ENCODE measurements at places on chromosomes 5 and 9.

DNA sequence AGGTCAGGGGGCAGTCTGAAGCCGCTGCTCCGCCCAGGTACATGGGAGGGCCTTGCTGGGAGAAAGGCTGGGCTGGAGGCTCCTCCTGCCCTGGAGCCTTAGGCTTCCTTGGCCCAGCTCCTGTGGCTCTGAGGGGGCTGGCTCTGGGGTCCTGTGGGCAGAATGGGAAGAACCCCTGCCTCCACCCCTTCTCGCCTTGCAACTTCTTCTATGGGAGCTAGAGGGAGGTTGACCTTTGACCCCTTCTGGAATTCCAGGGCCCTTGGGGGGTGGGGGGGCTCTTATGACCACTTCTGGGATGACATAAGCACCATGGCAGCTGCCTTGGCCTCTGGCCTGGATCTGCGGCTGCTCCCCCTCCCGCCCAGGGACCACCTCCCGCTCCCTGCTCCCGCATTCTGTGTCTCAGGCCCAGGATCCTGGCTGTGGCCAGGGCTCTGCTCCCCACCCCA, 32.2 kb downstream of the IER5L start:
- peak; percentile 84 for DNase-seq

- no peak for DNase-seq
Measured at GRCh38 chr9:87889065-87889881, 6.6 kb downstream of the SPATA31E1 start.

DNA sequence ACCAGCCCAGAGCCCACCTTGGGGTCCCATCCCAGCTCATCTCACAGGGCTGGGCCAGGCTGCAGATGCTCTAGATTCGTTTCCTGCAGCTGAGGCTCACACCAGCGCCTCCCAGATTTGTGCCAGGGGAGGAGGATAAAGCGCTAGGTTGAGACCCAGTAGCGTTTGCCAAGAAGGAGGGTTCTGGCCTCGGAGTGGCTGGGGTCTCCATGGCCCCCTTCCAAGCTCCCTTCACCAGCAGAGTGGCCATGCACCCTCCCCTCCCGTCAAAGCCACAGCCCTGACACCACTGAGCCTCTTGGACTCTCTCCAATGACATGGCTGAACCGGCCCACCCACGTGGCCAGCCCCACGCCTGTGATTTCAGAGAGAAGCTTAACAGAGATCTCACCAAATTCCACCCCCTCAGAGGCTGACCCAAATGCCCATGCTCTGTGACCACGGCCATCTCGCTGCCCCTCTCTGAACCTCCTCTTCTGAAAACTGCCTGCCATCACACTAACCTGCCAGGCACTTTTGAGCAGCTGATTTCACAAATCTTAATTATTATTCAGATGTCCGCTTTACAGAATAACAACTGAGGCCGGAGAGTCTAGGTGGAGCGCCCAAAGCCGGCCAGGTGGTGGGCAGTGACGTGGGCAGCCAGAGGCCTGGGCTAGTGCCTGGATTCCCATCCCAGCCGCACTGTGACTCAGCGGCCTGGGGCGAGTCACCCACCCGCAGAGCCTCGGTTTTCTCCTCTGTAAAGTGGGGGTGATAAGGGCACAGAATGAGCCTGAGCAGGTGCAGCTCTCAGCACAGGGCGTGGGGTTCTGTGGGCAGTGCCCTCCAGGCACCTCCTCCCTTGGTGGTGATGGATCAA, 155.7 kb downstream of the C9orf50 start:
- no peak for DNase-seq

GRCh38 chr5:652773-653350, 40.3 kb downstream of the TPPP start:
- DNase-seq, result no peak

DNA sequence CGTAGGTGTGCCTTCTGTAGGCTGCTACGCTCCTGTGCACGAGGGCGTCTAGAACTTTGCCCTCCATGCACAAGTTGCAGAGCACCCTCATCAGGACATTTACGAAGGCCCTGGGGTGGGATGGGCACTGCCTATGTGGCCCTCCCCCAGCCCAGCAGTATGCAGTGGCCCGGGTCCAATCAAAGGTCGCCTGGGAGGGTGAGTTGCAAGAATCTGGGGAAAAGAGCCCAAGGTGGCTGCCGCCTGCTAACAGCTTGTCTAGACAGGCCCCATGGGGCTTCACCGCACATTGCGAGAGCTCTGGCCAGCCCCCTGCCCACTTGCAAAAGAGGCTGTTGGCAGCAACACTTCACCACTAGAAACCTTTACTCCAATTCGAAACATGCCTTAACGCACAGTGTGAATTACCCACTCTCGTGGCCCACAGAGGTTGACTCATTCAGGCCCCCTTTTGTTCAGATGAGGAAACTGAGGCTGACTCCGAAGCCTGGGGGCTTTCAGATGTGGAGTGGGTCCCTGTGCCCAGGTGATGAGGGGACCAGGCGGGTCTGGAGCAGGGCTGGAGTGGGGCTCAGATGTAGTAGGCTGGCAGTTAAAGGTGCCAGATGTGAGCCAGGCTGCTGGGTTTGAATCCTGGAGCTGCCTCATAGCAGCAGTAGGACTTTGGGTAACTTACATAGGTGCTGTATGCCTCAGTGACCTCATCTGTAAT, 31.8 kb upstream of the IL17B start:
- DNase-seq, result no peak

DNA sequence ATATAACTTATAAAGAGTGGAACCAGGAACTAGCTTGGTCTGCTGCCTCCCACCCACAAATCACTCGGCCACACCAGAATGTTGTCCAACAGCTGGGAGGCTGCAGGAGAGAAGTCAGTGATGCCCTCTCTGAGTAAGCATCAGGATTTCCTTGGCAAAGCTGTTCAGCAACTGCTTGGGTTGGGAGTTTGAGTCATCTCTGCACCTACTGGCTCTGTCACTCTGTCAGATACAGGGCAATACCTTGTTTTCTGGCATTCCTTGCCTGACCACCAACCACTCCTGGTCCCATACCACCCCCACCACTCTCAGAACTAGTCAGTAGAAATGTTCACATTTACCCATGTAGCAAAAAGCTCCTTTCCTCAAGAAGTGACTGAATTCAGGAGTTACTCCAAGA, 36.8 kb upstream of the GCNT4 start:
- DNase-seq, result no peak

Data from hindlimb muscle (tissue), 1 donor.